ENCODE measurements at places on chromosomes 7 and 10. TPM values are rescaled to one million over a fixed set of nuclear protein-coding genes. Genes with fewer than 3 reads are reported as not detected.

Gene RAB19
- total RNA-seq = not detected

Gene ASB10
- total RNA-seq = not detected

DNA sequence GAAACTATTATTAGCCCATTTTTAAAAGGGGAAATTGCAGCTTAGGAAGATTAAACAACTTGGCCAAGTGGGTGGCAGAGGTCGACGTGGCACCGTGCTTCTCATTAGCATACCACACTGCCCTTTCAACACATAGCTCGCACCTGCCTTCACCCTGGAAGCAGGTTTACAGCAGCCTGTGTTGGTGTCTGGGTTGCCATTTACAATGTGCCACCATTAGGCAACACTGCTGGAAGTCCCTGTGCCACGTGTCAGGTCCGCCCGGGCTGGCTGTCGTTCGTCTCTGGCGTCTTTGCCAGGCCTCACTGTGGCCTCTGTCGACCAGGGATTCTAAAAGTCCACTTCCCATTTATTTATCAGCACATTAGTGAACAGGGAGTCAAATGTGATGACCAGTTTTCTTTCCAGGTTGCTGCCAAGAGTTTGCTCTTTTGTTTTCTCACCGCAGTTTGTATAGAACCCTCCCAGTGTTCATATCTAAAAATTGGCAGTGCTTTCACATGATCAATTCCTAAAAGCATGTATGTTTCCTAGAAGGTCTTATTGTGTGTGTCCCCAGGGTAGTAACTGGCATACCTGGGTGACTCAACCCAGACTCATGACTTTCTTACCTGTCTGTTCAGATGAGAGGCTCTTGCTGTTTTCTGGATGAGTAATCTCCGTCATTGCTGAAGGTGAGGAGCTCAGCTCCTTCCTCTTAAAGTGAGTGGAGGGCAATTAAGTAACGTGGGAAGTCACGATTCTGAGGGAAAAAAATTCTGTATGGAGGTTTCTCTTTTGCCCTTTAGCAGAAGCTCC is 9.2 kb downstream of the INSIG1 start:
- ATAC-seq = no peak

GRCh38 chr10:61733358-61733940 is 70.7 kb downstream of the CABCOCO1 start:
- no peak for ATAC-seq

- no peak for ATAC-seq
Measured at GRCh38 chr10:89683883-89684282, 17.5 kb upstream of the KIF20B start.

GRCh38 chr7:68601826-68602225 is 996.4 kb upstream of the AUTS2 start:
- no peak for ATAC-seq

- ATAC-seq = no peak
Measured at GRCh38 chr10:80502621-80503583, 34.8 kb upstream of the SH2D4B start.

- ATAC-seq = no peak
Measured at GRCh38 chr10:103500481-103500880, 7.0 kb downstream of the NEURL1 start.

- ATAC-seq = no peak
Measured at GRCh38 chr10:132397671-132398565, 918 bp downstream of the PWWP2B start.

Data from gastroesophageal sphincter (tissue), 4 donors.